ENCODE measurements at places on chromosomes 13 and 19. TPM values are rescaled to one million over a fixed set of nuclear protein-coding genes. Genes with fewer than 3 reads are reported as not detected.
A peak's percentile ranks its signal among the peaks of the same experiment; 100 is the strongest.

DNA sequence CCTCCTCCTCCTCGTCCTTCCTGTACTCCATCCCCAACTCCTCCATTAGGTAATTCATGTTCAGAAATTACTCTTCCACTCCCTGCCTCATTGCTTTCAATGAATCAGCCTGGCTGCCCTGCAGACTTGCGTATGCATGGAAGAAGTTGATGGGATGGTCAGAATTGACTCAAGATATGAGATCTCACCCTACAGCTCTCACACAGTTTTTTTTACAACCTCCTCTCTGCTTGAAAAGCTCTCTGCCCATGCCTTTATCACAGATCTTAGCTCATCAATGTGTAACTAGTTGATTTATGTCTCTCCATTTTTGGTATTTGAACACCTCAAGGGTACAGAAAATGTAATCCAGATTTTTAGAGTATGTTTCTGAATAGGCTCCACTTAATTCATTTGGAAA lies 506.9 kb downstream of the TBC1D4 start:
- H3K4me3 ChIP-seq: no peak overlapping the region
- H3K27ac ChIP-seq: no peak overlapping the region
- DNase-seq: no peak
- no peaks in the 10 kb centered on the region for H3K27me3 ChIP-seq

ZNF302 gene
- total RNA-seq: 0.61 TPM

- H3K4me3 ChIP-seq: no peak overlapping the region
- H3K36me3 ChIP-seq: no peaks in the 10 kb centered on the region
- H3K4me1 ChIP-seq: no peaks in the 10 kb centered on the region
- H3K27me3 ChIP-seq: no peaks in the 10 kb centered on the region
These were observed 58.2 kb downstream of the TSHZ3 start for GRCh38 chr19:31290931-31291590.

DNA sequence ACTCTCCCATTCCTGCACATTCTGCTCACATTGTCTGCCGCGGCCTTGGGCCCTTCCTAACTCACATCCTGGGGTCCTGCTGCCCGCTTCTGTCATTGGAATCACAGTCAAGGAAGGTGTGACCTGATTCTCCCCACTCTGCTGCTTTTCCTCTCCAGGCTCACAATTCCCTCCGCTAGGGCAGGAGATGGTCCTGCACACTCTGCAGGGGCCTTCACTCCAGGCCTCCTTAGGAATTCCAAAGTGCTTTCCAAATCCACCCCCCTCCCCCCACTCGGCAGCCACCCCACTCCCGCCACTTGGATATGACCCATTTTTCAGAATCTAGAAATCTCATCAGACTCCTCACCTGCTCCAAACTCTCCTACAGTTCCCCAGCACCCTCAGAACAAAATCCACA lies 3.1 kb upstream of the SLC5A5 start:
- no peak overlapping the region for H3K4me3 ChIP-seq
- peaks cover 9% of the 10 kb centered on the region for H3K36me3 ChIP-seq
- H3K4me1 ChIP-seq: peaks cover under 1% of the 10 kb centered on the region

LDLR gene
- total RNA-seq: 49.8 TPM

GRCh38 chr13:104987621-104988020 lies 1547.8 kb downstream of the EFNB2 start:
- DNase-seq: no peak
- no peaks in the 10 kb centered on the region for H3K36me3 ChIP-seq
- H3K4me1 ChIP-seq: no peaks in the 10 kb centered on the region
- no peak overlapping the region for H3K27ac ChIP-seq
- no peak overlapping the region for H3K4me3 ChIP-seq

SYT3 gene
- 0.11 TPM for total RNA-seq

C19orf73 gene
- total RNA-seq: 3.4 TPM

PDE4C gene
- not detected for total RNA-seq

POLR2E gene
- 222 TPM for total RNA-seq

DNA sequence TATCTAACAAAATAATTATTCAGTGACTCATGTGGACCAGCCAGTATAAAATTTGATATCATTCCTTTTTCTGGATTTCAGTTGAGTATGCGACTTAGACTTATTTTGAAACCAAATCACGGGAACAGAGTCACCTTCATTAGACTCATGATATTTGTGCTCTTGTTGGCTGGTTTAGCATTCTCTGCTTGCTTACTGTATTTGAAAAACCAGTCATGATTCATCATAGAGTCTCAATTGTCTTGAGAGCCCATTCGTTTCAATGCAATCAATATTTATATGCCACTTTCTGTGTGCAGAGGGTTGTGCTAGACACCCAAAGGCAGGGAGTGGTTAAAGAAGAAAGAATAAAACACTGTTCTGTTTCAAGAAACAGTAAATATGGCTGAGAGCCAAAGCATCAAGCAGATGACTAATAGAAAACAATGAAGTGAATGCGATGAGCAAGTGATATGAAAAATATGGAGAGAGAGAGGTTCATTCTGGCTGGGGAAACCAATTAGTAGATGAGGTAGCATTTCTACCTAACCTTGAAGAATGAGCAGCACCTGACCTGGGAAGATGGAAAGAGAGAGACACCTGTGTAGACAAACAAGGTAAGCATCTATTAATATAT lies 99.6 kb upstream of the MBNL2 start:
- H3K36me3 ChIP-seq: no peaks in the 10 kb centered on the region
- H3K27ac ChIP-seq: no peak overlapping the region
- H3K27me3 ChIP-seq: no peaks in the 10 kb centered on the region
- no peaks in the 10 kb centered on the region for H3K4me1 ChIP-seq
- no peak for DNase-seq
- no peak overlapping the region for H3K4me3 ChIP-seq

AMER2 gene
- not detected for total RNA-seq

APOC4 gene
- not detected for total RNA-seq

FCGBP gene
- 0.32 TPM for total RNA-seq

DNA sequence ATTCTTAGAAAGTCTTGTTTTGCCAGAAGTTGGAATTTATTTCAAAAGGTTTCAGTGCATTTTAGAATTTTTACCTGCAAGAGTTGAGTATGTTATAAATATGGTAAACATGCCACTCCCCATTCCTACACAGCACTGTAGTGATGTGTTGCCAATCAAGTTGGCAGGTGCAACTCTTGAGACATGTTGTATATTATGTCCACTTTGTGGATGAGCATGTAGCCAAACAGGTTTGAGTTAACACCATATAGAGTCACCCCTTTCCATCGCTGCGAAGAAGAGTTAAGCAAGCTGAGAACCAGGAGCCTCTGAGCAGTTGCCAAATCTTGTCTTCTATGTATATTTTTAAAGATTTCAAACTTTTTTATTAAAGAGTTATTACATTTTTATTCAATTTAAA lies 359.8 kb downstream of the LMO7 start:
- no peak overlapping the region for H3K4me3 ChIP-seq
- H3K36me3 ChIP-seq: no peaks in the 10 kb centered on the region
- H3K27me3 ChIP-seq: no peaks in the 10 kb centered on the region
- no peaks in the 10 kb centered on the region for H3K4me1 ChIP-seq

DNA sequence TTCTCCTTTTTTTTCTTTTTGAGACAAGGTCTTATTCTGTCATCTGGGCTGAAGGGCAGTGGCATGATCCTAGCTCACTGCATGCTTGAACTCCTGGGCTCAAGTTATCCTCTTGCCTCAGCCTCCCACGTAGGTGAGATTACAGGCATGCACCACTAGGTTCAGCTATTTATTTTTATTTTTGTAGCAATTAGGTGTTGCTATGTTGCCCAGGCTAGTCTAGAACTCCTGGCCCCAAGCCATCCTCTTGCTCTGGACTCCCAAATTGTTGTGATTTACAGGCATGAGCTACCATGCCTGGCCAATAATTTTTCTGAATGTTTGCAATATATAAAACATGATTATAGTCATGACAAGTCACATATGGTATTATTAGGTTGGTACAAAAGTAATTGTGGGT lies 161.1 kb upstream of the ATXN8OS start:
- peaks cover 10% of the 10 kb centered on the region for H3K4me1 ChIP-seq
- H3K27ac ChIP-seq: no peak overlapping the region
- H3K4me3 ChIP-seq: no peak overlapping the region
- no peaks in the 10 kb centered on the region for H3K36me3 ChIP-seq
- H3K27me3 ChIP-seq: no peaks in the 10 kb centered on the region
- no peak for DNase-seq

- no peaks in the 10 kb centered on the region for H3K36me3 ChIP-seq
- H3K27ac ChIP-seq: no peak overlapping the region
- H3K4me1 ChIP-seq: no peaks in the 10 kb centered on the region
- H3K27me3 ChIP-seq: no peaks in the 10 kb centered on the region
- H3K4me3 ChIP-seq: no peak overlapping the region
These were observed 153.5 kb downstream of the LMO7 start for GRCh38 chr13:75789451-75790197.

DNA sequence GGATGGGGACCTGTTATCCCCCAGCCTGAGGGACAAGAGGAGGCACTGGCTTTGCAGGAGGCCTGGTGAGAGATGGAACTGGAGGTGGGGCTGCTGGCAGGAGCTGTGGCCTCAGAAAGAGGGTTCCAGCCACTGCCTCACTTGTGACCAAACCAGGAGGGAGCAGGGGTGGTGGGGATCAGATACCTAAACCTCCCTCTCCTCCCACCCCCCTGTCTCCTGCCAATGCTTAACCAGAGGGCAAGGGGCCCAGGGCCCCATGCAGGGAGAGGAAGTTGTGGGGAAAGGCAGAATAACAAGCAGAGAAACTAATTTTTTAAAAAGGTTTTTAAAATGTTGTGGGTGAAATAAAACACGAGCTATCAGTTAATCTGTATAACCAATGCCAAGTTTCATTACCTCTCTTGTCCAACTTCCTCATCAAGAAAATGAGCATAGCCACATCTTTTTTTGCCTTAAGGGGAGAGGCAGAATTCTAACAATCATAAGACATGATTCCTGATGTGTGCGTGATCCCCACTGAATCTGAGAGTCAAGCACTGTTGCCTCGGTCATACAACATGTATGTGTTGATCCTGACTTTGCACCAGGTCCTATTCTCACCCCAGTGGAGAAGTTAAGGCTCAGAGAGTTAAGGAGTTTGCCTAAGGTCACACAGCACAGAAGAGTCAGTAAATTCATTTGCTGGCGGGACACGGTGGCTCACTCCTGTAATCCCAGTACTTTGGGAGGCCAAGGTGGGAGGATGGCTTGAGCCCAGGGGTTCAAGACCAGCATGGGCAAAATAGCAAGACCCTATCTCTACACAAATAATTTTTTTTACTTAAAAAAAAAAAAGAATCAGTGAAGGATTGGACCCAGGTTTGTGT lies 12.9 kb downstream of the FXYD5 start:
- no peaks in the 10 kb centered on the region for H3K27me3 ChIP-seq
- H3K4me1 ChIP-seq: peaks cover 5% of the 10 kb centered on the region
- peak overlapping the region; percentile 49 for H3K27ac ChIP-seq
- no peak for DNase-seq
- H3K4me3 ChIP-seq: no peak overlapping the region

PRSS57 gene
- not detected for total RNA-seq

CEACAM4 gene
- total RNA-seq: not detected

DNA sequence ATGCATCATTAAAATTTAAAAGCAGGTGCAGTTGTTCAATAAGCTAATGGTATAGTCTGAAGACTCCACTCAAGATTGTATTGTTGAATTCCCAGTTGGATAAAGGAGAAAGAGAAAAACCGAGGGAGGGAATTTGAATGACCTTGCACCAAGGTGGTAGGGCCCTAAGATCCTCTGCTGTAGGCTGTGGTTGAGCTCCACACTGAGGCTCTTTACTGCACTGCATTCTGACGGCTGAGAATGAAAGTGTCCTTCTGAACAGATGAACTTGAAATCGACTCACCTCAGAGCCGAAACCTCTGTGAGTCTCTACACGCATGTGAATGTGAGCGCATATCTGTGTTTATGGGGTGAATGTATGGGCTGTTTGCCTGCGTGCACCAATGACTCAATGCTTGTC lies 388.9 kb upstream of the DACH1 start:
- no peak overlapping the region for H3K27ac ChIP-seq
- H3K4me1 ChIP-seq: no peaks in the 10 kb centered on the region
- no peaks in the 10 kb centered on the region for H3K36me3 ChIP-seq
- no peak for DNase-seq
- no peak overlapping the region for H3K4me3 ChIP-seq
- H3K27me3 ChIP-seq: no peaks in the 10 kb centered on the region

DNA sequence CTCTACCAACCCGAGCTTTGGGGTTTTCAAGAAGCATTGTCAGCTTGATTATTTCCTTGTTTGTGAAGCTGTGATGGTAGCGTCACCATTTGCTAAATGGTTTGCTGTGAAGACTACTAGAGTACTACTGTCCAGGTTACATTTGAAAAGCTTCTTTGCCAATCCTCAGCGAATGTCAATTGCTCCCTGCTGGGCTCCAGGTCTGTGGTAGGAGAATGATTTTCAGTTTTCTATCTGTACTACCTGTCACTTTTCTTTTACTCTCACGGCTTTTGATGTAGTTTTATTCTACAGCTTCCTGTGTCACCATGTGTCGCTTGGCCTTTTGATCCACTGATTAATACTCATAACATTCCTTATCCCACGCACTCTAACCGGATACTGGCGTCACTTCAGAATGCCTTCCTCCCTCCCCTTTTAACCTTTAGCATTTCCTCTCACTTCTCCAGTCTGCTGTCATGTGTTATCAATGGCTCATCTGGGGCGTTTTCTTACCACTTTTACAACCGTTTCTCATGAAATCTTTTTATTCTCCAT lies 7.5 kb upstream of the GPR183 start:
- peaks cover 30% of the 10 kb centered on the region for H3K4me1 ChIP-seq
- H3K36me3 ChIP-seq: no peaks in the 10 kb centered on the region
- no peaks in the 10 kb centered on the region for H3K27me3 ChIP-seq
- no peak for DNase-seq

DNA sequence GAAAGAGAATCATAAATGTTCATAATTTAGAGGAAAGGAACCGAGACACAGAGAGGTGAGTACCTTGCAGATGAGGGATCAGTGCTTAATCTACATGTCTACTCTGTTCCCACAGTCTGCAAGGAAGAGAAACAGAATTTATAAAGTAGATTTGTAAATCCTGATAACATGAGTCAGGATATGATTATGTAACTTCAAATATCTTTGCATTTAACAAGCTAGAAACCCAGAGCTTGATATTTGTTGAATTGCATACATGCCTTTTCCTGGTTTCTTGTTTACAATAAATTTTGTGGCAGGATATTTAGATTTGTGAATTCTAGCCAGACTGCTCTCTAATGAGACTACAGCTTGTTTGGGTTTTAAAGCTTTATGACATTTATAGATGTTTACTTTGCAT lies 219.2 kb downstream of the ENOX1 start:
- no peak overlapping the region for H3K27ac ChIP-seq
- no peak for DNase-seq

- peaks cover 11% of the 10 kb centered on the region for H3K36me3 ChIP-seq
- DNase-seq: no peak
- no peak overlapping the region for H3K4me3 ChIP-seq
These were observed 55.9 kb downstream of the SACS start for GRCh38 chr13:23377579-23377978.

GRCh38 chr13:26964278-26965250 lies 204.0 kb upstream of the GPR12 start:
- H3K27ac ChIP-seq: no peak overlapping the region
- peak; percentile 59 for DNase-seq
- peaks cover 10% of the 10 kb centered on the region for H3K4me1 ChIP-seq
- H3K27me3 ChIP-seq: no peaks in the 10 kb centered on the region
- H3K36me3 ChIP-seq: no peaks in the 10 kb centered on the region
- no peak overlapping the region for H3K4me3 ChIP-seq

GRCh38 chr13:39931505-39931904 lies 276.0 kb downstream of the COG6 start:
- H3K4me1 ChIP-seq: no peaks in the 10 kb centered on the region
- no peak overlapping the region for H3K4me3 ChIP-seq
- H3K36me3 ChIP-seq: no peaks in the 10 kb centered on the region
- H3K27ac ChIP-seq: no peak overlapping the region
- no peak for DNase-seq

- no peaks in the 10 kb centered on the region for H3K4me1 ChIP-seq
- no peak overlapping the region for H3K27ac ChIP-seq
- DNase-seq: no peak
- H3K36me3 ChIP-seq: no peaks in the 10 kb centered on the region
These were observed 8.8 kb upstream of the CACNG6 start for GRCh38 chr19:53982611-53983010.

ZNF556 gene
- not detected for total RNA-seq

Data from Karpas-422 (cell line).